ENCODE measurements at places on chromosomes 1 and 21. TPM values are rescaled to one million over a fixed set of nuclear protein-coding genes. Genes with fewer than 3 reads are reported as not detected.
A peak's percentile ranks its signal among the peaks of the same experiment; 100 is the strongest.

The RXRG gene
- total RNA-seq, result 1.0 TPM

The PDZK1 gene
- total RNA-seq, result 0.64 TPM

The TP73 gene
- total RNA-seq, result 1.4 TPM

DNA sequence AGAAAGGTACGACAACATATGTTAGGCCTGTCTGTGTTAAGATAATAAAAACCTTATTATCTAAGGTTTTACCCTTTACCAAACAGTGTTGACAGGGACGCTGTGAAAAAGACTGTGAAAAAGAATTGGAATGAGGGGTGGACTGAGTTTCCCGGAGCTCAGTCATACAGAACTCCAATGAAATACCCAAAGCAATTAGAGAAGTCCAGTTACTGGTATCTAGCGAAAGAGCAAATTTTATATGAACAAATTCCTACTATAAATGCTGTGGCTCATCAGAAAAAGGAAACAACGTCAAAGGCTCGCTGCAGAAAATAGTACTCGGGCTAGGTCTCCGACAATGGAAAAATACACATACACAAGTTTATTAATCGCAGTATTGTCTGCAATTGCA lies 708 bp upstream of the RBBP5 start:
- peak overlapping the region; percentile 100 for H3K27ac ChIP-seq
- peak overlapping the region; percentile 98 for H3K4me3 ChIP-seq
- no peak for DNase-seq
- peaks cover 6% of the 10 kb centered on the region for H3K36me3 ChIP-seq
- H3K4me1 ChIP-seq, result peaks cover 30% of the 10 kb centered on the region
- no peaks in the 10 kb centered on the region for H3K27me3 ChIP-seq

GRCh38 chr1:225937048-225937968 lies 3.7 kb downstream of the LEFTY2 start:
- H3K4me3 ChIP-seq, result no peak overlapping the region
- H3K36me3 ChIP-seq, result no peaks in the 10 kb centered on the region
- peaks cover 1% of the 10 kb centered on the region for H3K27me3 ChIP-seq

DNA sequence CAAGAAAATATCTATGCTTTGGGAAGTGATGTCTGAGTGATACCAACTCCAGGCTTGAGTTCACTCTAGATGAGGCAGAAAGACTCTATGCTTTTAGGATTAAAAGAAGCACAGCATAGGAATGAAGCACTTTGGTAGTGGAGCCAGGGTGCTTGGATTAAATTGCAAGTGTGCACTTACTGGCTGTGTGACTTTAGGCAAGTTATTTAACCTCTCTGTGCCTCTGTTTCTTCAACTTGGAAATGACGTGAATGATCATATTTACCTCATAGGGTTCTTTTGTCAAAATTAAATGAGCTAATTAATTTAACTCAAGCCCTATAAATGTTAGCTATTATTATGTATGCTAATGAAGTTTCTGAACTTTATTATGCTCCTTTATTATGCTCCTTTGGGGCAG lies 446.1 kb downstream of the TTLL7 start:
- peaks cover 8% of the 10 kb centered on the region for H3K4me1 ChIP-seq
- no peaks in the 10 kb centered on the region for H3K27me3 ChIP-seq
- H3K27ac ChIP-seq, result no peak overlapping the region
- H3K36me3 ChIP-seq, result no peaks in the 10 kb centered on the region
- H3K4me3 ChIP-seq, result no peak overlapping the region

The TNFRSF1B gene
- 2.9 TPM for total RNA-seq

- DNase-seq, result no peak
- peaks cover 16% of the 10 kb centered on the region for H3K4me1 ChIP-seq
- H3K27me3 ChIP-seq, result no peaks in the 10 kb centered on the region
- no peak overlapping the region for H3K4me3 ChIP-seq
These were observed 84.4 kb upstream of the TTC39A start for GRCh38 chr1:51414811-51415210.

The CSTB gene
- 22.4 TPM for total RNA-seq

DNA sequence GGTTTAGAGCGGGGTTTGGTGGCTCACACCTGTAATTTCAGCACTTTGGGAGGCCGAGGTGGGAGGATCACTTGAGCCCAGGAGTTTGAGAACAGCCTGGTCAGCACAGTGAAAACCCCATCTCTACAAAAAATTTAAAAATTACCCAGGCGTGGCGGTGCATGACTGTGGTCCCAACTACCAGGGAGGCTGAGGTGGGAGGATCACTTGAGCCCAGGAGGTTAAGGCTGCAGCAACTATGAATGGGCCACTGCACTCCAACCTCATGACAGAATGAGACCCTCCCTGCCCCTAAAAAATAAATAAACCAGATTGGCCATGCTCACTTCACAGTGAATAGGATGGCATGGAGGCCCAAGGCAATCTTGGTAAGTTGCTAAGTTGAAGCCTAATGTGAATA lies 168.9 kb downstream of the RHOU start:
- H3K27me3 ChIP-seq, result no peaks in the 10 kb centered on the region
- H3K4me1 ChIP-seq, result peaks cover 65% of the 10 kb centered on the region
- H3K36me3 ChIP-seq, result no peaks in the 10 kb centered on the region
- H3K4me3 ChIP-seq, result no peak overlapping the region
- H3K27ac ChIP-seq, result no peak overlapping the region

- H3K27me3 ChIP-seq, result no peaks in the 10 kb centered on the region
- H3K36me3 ChIP-seq, result peaks cover 5% of the 10 kb centered on the region
- no peak for DNase-seq
- peaks cover 12% of the 10 kb centered on the region for H3K4me1 ChIP-seq
- H3K27ac ChIP-seq, result no peak overlapping the region
- no peak overlapping the region for H3K4me3 ChIP-seq
These were observed 30.5 kb upstream of the FGGY start for GRCh38 chr1:59266180-59266926.

DNA sequence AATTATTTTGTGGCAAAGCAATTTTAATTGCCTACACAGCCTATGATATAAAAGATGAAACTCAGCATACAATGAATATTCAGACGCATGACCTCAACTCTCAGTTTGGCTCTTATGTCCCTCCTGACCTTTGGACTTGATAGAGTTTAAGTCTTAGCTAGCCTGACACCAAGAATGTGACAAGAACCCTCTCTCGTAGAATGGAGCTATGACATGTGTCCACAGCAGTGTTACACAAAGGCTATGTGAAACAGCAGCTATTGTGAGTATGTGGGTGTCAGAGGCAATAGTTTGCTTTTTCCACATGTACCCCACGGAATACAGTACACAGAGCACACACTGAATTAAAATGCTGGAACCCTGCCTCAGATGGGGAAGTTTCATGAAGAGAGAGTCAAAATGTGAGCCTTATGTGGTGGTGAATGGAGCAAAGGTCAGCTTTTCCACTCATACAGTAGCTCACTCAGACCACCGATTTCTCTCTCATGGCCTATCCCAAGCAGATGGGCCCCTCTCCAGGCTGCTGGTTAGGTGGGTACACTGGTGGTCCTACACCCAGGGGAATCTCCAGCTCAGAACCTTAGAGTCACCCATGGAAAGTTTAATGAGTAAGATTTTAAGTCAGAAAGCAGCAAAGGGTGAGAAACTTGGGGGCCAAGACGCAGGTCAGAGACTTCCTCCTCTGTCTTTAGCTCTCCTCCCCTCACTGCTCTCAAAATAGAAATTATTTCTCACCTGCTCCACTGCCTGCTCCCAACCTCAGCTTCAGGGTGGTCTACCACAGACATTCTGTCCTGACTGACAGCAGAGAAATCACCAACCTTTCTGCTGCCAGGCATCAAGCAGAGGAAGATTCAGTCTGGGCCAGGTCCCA lies 10.1 kb upstream of the XCL2 start:
- DNase-seq, result no peak
- no peaks in the 10 kb centered on the region for H3K27me3 ChIP-seq
- H3K4me3 ChIP-seq, result no peak overlapping the region
- no peak overlapping the region for H3K27ac ChIP-seq
- H3K4me1 ChIP-seq, result peaks cover 17% of the 10 kb centered on the region

DNA sequence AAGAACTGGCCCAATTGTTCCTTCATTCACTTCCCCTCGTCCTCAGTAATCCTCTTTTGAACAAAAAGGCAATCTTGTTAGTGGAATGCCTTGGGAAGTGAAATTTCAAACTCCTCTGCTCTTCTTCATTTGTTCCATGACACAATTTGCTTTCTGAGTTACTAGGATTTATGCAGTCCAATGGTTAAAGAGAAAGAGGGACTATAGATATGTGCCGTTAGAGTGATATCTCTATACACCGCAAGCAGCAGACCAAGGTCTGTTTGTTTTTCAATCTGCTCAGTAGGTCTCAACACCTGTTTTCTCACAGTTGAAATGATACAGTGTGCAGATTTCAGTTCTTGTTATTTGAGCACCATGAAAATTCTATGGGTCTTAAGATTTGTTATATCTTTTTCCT lies 244.0 kb downstream of the DNM3 start:
- no peak for DNase-seq
- peaks cover 46% of the 10 kb centered on the region for H3K4me1 ChIP-seq
- H3K27ac ChIP-seq, result peak overlapping the region; percentile 81
- no peak overlapping the region for H3K4me3 ChIP-seq
- H3K27me3 ChIP-seq, result no peaks in the 10 kb centered on the region

GRCh38 chr1:168344517-168344916 lies 63.8 kb downstream of the TBX19 start:
- DNase-seq, result no peak
- H3K27me3 ChIP-seq, result no peaks in the 10 kb centered on the region
- no peak overlapping the region for H3K4me3 ChIP-seq
- peaks cover 7% of the 10 kb centered on the region for H3K4me1 ChIP-seq

The C1orf87 gene
- total RNA-seq, result not detected

- no peak overlapping the region for H3K4me3 ChIP-seq
- no peaks in the 10 kb centered on the region for H3K27me3 ChIP-seq
- H3K36me3 ChIP-seq, result no peaks in the 10 kb centered on the region
- no peak overlapping the region for H3K27ac ChIP-seq
- H3K4me1 ChIP-seq, result peaks cover 19% of the 10 kb centered on the region
These were observed 3.8 kb upstream of the CA6 start for GRCh38 chr1:8941906-8942305.

GRCh38 chr21:38228115-38228514 lies 28.7 kb upstream of the KCNJ15 start:
- H3K4me1 ChIP-seq, result no peaks in the 10 kb centered on the region
- H3K4me3 ChIP-seq, result no peak overlapping the region
- DNase-seq, result no peak
- peaks cover 29% of the 10 kb centered on the region for H3K36me3 ChIP-seq

DNA sequence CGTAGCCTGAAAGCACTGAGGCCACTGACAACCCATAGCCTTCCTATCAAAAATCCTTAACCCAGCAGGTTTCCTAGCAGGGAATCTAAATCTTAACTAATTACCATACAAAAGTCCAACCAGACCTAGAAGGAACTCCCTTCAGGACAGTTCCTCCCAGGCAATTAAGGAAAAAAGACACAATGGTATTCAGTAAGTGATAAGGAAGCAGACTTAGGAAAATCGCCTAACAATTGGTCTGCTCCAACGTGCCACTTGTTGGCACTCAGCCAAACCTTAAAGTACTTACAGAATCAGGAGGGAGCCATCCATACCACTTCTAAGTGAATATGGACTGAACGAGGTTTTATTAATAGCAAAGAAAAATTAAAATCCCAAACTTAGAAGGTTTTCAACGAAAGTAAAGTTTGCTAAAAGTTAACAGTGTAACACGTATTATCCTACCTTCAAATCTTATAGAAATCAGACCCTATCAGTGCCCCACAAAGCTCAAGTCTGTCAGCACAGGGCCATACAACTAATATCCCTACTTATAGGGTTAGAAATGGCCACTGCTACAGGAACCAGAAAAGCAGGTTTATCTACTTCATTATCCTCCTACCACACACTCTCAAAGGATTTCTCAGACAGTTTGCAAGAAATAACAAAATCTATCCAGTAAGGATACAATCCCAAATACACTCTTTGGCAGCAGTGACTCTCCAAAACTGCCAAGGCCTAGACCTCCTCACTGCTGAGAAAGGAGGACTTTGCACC lies 29.0 kb downstream of the SPATA6 start:
- peaks cover 15% of the 10 kb centered on the region for H3K4me1 ChIP-seq
- H3K36me3 ChIP-seq, result peaks cover 37% of the 10 kb centered on the region
- peak overlapping the region; percentile 75 for H3K27ac ChIP-seq
- H3K4me3 ChIP-seq, result no peak overlapping the region
- DNase-seq, result no peak

GRCh38 chr21:29164323-29164942 lies 34.0 kb downstream of the MAP3K7CL start:
- no peak overlapping the region for H3K4me3 ChIP-seq
- peaks cover 4% of the 10 kb centered on the region for H3K4me1 ChIP-seq
- H3K27me3 ChIP-seq, result no peaks in the 10 kb centered on the region
- no peaks in the 10 kb centered on the region for H3K36me3 ChIP-seq

The NPPB gene
- total RNA-seq, result 2.5 TPM

DNA sequence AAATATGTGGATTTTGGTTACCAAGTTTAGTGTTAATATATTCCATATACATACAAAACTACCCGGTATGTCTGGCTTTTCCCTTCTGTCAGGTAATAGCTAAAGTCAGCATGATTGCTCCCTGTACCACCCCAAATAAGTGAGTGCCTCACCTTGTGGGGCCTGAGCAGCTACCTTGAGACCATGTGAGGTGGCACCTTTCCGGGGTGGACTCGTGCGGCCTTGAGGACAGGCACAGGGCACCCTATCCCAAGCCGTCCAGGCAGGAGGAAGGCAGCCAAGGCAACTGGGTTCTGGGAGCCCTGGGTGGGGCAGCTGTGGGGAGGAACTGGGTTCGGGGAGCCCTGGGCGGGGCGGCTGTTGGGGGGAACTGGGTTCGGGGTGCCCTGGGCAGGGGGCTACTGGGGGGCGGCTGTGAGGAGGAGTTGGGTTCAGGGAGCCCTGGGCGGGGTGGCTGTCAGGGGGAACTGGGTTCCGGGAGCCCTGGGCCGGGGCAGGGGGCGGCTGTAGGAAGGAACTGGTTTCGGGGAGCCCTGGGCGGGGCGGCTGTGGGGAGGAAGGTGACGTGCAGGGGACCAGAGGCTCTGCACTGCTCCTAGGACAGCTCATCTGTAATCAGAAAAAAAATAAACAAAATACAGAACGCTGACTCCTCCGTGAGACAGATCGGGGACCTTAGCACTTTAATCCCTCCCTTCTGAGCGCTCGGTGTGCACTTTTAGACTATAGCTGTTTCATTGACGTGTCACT lies 63.3 kb downstream of the POFUT2 start:
- peaks cover 10% of the 10 kb centered on the region for H3K4me1 ChIP-seq
- H3K4me3 ChIP-seq, result no peak overlapping the region
- H3K27me3 ChIP-seq, result no peaks in the 10 kb centered on the region
- H3K36me3 ChIP-seq, result peaks cover 5% of the 10 kb centered on the region

- H3K4me1 ChIP-seq, result peaks cover 2% of the 10 kb centered on the region
- no peak overlapping the region for H3K4me3 ChIP-seq
- H3K27ac ChIP-seq, result no peak overlapping the region
- no peaks in the 10 kb centered on the region for H3K36me3 ChIP-seq
These were observed 5.3 kb upstream of the C1orf174 start for GRCh38 chr1:3905266-3905952.

- no peak overlapping the region for H3K27ac ChIP-seq
- no peak overlapping the region for H3K4me3 ChIP-seq
- no peaks in the 10 kb centered on the region for H3K36me3 ChIP-seq
- no peaks in the 10 kb centered on the region for H3K27me3 ChIP-seq
These were observed 21.1 kb downstream of the ADARB1 start for GRCh38 chr21:45095505-45095904.
